Naive thymus-derived CD8-positive, alpha-beta T cell (primary cell): ENCODE measurements at places on chromosomes 4 and X.

DNA sequence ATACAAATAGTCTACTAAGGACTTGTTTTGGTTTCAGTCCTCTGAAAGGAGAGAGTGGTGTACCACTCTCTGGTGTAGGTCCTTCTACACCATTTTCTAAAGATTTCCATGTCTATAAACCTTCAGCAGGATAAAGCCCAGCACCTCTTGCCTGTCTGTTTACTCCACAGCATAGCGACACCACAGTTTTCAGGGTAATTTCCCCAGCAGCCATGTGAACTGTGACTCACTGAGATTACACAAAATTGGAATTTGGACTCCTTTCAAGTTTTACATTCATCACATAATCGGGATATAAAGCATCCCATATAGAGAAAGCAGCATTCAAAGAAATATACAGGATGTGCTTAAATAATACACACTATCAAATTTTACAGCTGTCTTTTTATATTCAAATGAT is 229.6 kb downstream of the PRDM5 start:
- DNase-seq = no peak

DNA sequence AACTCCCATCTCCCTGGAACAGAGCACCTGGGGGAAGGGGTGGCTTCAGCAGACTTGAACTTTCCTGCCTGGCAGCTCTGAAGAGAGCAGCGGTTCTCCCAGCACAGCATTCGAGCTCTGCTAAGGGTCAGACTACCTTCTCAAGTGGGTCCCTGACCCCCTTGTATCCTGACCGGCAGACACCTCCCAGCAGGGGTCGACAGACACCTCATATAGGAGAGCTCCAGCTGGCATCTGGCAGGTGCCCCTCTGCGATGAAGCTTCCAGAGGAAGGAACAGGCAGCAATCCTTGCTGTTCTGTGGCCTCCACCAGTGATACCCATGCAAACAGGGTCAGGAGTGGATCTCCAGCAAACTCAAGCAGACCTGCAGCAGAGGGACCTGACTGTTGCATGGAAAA is 244.1 kb upstream of the RASGEF1B start:
- DNase-seq = no peak

GRCh38 chr4:140158365-140159030 is 4.5 kb upstream of the MAML3 start:
- DNase-seq = no peak

DNA sequence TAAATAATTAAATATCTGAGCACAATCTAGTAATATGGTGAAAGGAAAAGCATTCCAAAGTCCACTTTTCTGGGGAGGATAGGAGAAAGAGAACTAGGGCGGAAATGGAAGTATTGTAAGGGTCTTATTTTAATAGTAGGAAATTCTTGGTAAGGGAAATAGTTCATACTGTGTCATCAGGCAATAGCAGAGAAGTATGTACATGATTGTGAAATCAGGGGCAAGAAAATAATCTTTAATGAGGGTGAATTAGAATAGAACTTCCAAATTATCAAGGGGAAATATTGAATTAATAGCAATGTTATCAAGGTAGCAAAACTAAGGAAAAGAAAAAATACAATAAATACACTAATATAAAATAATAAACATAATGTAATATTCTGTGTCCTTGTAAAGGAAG is 14.8 kb downstream of the GIMD1 start:
- no peak for DNase-seq
